ENCODE measurements at places on chromosomes 2 and 18.

- no peak for DNase-seq
Measured at GRCh38 chr2:9462886-9463697, 11.3 kb upstream of the IAH1 start.

- DNase-seq = no peak
Measured at GRCh38 chr2:211654211-211654780, 884.3 kb downstream of the ERBB4 start.

GRCh38 chr2:161085149-161085548, 75.1 kb upstream of the TANK start:
- no peak for DNase-seq

DNA sequence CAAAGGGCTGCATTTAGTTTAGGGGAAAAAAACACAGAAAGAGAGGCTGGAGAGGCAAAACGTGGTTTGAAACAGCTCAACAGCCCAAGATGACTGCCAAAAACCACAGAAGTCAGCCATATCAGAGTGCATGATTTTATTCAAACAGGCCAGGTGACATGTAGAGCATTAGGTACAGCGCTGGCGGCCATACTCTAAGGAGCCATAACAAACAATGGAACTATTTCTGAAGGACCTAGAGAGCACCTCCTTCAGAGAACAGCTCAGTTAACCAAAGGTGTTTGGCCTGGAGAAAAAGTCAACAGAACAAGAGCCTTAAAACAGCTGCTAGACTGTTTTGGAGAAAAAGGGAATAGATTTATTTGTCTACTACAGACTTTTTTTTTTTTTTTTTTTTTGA, 2.6 kb downstream of the THADA start:
- DNase-seq = no peak

GRCh38 chr18:10051877-10052631, 138.2 kb downstream of the VAPA start:
- DNase-seq = no peak

DNA sequence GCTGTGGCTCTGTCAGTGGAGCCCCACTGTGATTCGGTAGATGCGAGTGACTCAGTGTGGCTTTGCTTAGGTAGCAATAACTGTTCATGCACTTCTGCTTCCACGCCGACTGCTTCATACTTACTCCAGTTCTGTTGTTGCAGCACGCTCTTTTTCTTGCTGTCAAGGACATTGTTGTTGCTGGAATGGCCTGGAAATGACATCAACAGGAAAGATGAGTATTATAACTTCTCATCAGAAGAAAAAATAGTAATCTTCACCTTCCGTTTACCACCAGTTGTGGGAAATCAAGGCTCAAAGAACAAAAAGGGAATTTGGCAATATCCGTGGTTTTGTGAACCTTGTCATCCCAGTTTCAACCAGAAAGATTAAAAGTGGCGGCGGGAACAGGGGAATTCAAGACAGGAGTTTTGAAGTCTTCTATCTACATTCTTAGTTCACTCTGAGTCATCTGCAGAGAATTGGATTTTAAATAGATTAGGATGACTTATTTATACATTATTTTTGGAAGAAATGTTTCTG, 8.3 kb downstream of the TM4SF20 start:
- no peak for DNase-seq

DNA sequence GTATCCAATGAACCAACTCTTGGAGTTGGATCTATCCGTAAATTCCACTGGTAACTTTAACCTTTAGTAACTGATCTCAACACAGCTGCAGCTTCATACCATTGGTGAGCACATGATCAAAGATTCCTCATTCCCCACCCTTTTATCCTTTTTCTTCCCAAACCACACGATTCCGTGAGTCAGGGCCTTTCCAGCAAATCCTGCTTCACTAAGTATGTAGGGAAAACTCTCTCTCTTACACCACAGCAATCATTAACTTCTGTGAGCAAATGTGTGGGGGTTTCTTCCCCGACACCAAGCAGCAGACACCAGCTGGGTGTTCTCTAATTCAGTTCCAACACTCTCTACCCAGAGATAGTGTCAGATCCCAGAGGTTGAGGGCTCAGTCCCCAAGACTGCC, 23.5 kb downstream of the ELP2 start:
- DNase-seq = no peak

Measured in nephron progenitor cell (in vitro differentiated cells).